ENCODE measurements at places on chromosomes 11 and 22. TPM values are rescaled to one million over a fixed set of nuclear protein-coding genes. Genes with fewer than 3 reads are reported as not detected.
A peak's percentile ranks its signal among the peaks of the same experiment; 100 is the strongest.

OR5W2 gene
- not detected for total RNA-seq

DNA sequence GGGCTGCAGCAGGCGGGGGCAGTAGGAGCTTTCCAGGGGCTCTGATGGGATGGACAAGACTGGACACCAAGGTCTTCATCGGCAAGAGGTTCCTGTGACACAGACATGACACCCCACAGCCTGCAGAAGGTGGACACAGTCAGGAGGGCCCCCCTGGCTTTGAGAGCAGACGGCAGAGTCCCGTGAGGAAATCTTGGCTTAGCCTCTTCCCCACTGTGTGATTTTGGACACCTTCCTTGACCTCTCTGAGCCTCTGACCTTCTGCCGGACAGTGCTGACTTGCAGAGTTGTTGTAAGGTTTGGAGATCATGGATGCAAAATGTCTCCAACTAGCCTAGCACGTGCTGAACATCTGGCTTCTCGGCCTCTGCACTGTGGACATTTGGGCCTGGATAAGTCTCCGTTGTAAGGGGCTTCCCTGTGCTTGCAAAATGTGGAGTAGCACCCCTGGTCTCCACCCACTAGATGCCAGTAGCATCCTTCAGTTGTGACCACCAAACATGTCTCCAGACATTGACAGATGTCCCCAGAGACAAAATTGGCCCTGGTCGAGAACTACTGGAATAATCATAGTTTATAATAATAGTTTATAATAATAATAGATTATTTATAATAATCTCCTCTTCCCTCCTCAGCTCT lies 54.6 kb downstream of the MCM5 start:
- no peaks in the 10 kb centered on the region for H3K27me3 ChIP-seq
- H3K4me3 ChIP-seq: no peak overlapping the region
- H3K27ac ChIP-seq: no peak overlapping the region

- H3K4me1 ChIP-seq: no peaks in the 10 kb centered on the region
- no peaks in the 10 kb centered on the region for H3K27me3 ChIP-seq
- no peak overlapping the region for H3K4me3 ChIP-seq
- H3K27ac ChIP-seq: no peak overlapping the region
- H3K36me3 ChIP-seq: no peaks in the 10 kb centered on the region
- no peak for DNase-seq
Observed at GRCh38 chr11:14471127-14471526, 28.5 kb downstream of the COPB1 start.

DNA sequence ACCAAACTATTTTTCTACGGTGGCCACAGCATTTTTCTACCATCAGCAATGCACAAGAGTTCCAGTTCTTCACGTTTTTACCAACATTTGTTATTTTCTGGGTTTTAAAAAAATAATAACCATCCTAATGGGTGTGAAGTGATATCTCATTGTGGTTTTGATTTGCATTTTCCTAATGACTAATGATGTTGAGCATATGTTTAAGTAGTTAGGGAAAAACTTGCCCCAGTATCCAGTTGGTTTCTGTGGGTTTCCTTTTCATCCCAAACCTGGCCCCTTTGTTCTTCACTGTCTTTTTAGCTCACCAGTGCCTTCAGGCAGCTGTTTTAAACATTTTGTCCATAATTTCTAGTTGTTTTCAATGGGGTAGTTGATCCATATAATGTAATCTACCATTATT lies 14.7 kb upstream of the PTS start:
- DNase-seq: no peak
- no peaks in the 10 kb centered on the region for H3K36me3 ChIP-seq
- H3K27me3 ChIP-seq: no peaks in the 10 kb centered on the region
- no peak overlapping the region for H3K4me3 ChIP-seq

DNA sequence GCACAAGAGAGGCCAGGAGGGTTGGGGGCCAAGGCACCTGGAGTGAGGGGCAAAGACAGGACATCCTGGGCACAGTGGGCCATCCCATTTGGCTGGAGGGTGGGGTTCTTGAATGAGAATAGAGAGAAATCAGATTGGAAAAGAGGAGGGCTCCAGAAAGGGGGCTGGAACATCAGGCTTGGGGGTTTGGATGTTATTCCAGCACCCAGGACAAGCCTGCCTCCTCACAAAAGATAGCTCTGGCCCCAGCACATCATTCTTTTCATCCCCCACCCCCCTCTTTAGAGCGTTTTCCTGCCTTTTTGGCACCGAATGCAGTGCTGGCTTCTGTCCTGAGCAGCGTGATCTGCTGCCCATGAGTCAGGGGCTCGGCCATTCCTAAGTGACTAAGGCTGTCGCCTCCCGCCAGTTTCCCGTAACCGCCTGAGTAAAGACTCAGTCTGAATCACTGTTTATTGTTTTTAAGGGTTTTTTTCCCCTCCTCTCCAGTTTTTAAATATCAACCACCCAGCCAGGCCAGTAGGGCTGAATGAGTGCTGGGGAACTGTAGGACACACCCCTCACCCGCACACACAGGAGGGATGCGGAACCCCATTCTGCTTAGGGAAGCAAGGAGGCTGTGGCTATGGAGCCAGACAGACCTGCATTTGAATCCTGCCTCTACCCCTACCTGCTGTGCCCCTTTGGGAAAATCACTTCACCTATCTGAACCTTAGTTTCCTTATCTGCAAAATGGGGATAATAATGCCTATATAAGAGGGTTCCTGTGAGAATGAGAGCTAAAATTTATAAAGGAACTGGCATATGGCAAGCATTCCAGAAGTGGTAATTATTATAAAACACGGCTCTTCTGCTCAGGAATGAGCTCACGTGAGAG lies 32.4 kb upstream of the NAV2 start:
- H3K4me1 ChIP-seq: peaks cover 38% of the 10 kb centered on the region
- no peak overlapping the region for H3K4me3 ChIP-seq
- peak overlapping the region; percentile 83 for H3K27ac ChIP-seq
- peak; percentile 71 for DNase-seq

Measured in transverse colon (tissue), 4 donors.